Chondrocyte (in vitro differentiated cells): ENCODE measurements at places on chromosomes 13 and 19. TPM values are rescaled to one million over a fixed set of nuclear protein-coding genes. Genes with fewer than 3 reads are reported as not detected.

The SULT2B1 gene
- 0.22 TPM in 1 of 3 replicates, not detected in the others for total RNA-seq

The ZNF266 gene
- 12.7 to 21.0 TPM (median 13.0 TPM) in 3 replicates for total RNA-seq

The ATP4B gene
- total RNA-seq: not detected in 3 replicates

The SULT2A1 gene
- not detected in 3 replicates for total RNA-seq

The ELSPBP1 gene
- not detected in 3 replicates for total RNA-seq

The PCID2 gene
- total RNA-seq: 32.9 to 42.8 TPM (median 33.7 TPM) in 3 replicates

The CPB2 gene
- total RNA-seq: not detected in 3 replicates

The CCNA1 gene
- total RNA-seq: 0.27 to 0.38 TPM in 2 of 3 replicates, not detected in the other

The MUC16 gene
- total RNA-seq: not detected in 3 replicates

The KLK15 gene
- total RNA-seq: not detected in 3 replicates

The SPACA4 gene
- total RNA-seq: not detected in 3 replicates

The N4BP2L1 gene
- 3.3 to 3.9 TPM (median 3.7 TPM) in 3 replicates for total RNA-seq

The PAK4 gene
- 12.3 to 16.7 TPM (median 14.4 TPM) in 3 replicates for total RNA-seq

The SLITRK6 gene
- total RNA-seq: 0.10 to 3.1 TPM in 2 of 3 replicates, not detected in the other

The TRMT1 gene
- total RNA-seq: 25.4 to 35.8 TPM (median 28.9 TPM) in 3 replicates

The FIZ1 gene
- total RNA-seq: 11.3 to 14.7 TPM (median 14.4 TPM) in 3 replicates

The PSG1 gene
- 0.29 TPM in 1 of 3 replicates, not detected in the others for total RNA-seq

The ENOX1 gene
- 2.0 to 6.1 TPM (median 2.3 TPM) in 3 replicates for total RNA-seq

The CKM gene
- not detected in 3 replicates for total RNA-seq

The ZNF506 gene
- total RNA-seq: 6.8 to 10.8 TPM (median 8.1 TPM) in 3 replicates

The CYP2F1 gene
- total RNA-seq: not detected in 3 replicates

The PEAK3 gene
- total RNA-seq: 0.31 to 0.50 TPM (median 0.38 TPM) in 3 replicates

The SCGB2B2 gene
- total RNA-seq: 0.44 to 0.56 TPM (median 0.47 TPM) in 3 replicates

The ZNF229 gene
- 3.5 to 5.6 TPM (median 3.7 TPM) in 3 replicates for total RNA-seq

The ZC3H13 gene
- 38.8 to 45.0 TPM (median 39.6 TPM) in 3 replicates for total RNA-seq

The SEMA6B gene
- 4.2 to 5.3 TPM (median 4.3 TPM) in 3 replicates for total RNA-seq

The LILRB3 gene
- not detected in 3 replicates for total RNA-seq

The PSG3 gene
- 0.99 TPM in 1 of 3 replicates, not detected in the others for total RNA-seq

The KLK13 gene
- total RNA-seq: not detected in 3 replicates

The LYPD3 gene
- total RNA-seq: 0.39 to 1.0 TPM (median 0.59 TPM) in 3 replicates

The RETN gene
- total RNA-seq: not detected in 3 replicates

The CLIP3 gene
- 51.2 to 59.0 TPM (median 53.8 TPM) in 3 replicates for total RNA-seq

The CYP2A6 gene
- not detected in 3 replicates for total RNA-seq

The CYP4F2 gene
- total RNA-seq: not detected in 3 replicates

The IRGC gene
- total RNA-seq: not detected in 3 replicates

The SYNGR4 gene
- not detected in 3 replicates for total RNA-seq

The VAV1 gene
- not detected in 3 replicates for total RNA-seq

The ZGLP1 gene
- 3.4 to 6.2 TPM (median 4.3 TPM) in 3 replicates for total RNA-seq

The SF3A2 gene
- 71.2 to 81.5 TPM (median 74.9 TPM) in 3 replicates for total RNA-seq

The CYP4F8 gene
- not detected in 3 replicates for total RNA-seq

The ATP4A gene
- total RNA-seq: not detected in 3 replicates

The C2CD4C gene
- 1.1 to 1.4 TPM (median 1.4 TPM) in 3 replicates for total RNA-seq

The ARRDC2 gene
- total RNA-seq: 12.2 to 19.8 TPM (median 17.8 TPM) in 3 replicates

The EFNB2 gene
- total RNA-seq: 36.6 to 54.2 TPM (median 37.1 TPM) in 3 replicates

The GRIN2D gene
- 2.4 to 5.1 TPM (median 4.9 TPM) in 3 replicates for total RNA-seq

The SIGLEC10 gene
- total RNA-seq: not detected in 3 replicates

The CCL25 gene
- not detected in 3 replicates for total RNA-seq

The SH2D3A gene
- total RNA-seq: 0.41 to 0.52 TPM in 2 of 3 replicates, not detected in the other

The ZNF285 gene
- total RNA-seq: 4.1 to 5.6 TPM (median 4.3 TPM) in 3 replicates

The THSD8 gene
- total RNA-seq: 3.6 to 5.4 TPM (median 4.5 TPM) in 3 replicates

The NCR1 gene
- not detected in 3 replicates for total RNA-seq

The CTU1 gene
- 5.2 to 6.1 TPM (median 5.2 TPM) in 3 replicates for total RNA-seq

The QPCTL gene
- 11.9 to 13.7 TPM (median 13.4 TPM) in 3 replicates for total RNA-seq

The SYDE1 gene
- 49.3 to 98.0 TPM (median 96.3 TPM) in 3 replicates for total RNA-seq

The KLF12 gene
- 25.2 to 29.0 TPM (median 28.4 TPM) in 3 replicates for total RNA-seq

The TMEM150B gene
- not detected in 3 replicates for total RNA-seq

The B3GNT3 gene
- total RNA-seq: not detected in 3 replicates

The POP4 gene
- 49.0 to 71.1 TPM (median 49.4 TPM) in 3 replicates for total RNA-seq
